ENCODE measurements at places on chromosomes 2 and 18.

DNA sequence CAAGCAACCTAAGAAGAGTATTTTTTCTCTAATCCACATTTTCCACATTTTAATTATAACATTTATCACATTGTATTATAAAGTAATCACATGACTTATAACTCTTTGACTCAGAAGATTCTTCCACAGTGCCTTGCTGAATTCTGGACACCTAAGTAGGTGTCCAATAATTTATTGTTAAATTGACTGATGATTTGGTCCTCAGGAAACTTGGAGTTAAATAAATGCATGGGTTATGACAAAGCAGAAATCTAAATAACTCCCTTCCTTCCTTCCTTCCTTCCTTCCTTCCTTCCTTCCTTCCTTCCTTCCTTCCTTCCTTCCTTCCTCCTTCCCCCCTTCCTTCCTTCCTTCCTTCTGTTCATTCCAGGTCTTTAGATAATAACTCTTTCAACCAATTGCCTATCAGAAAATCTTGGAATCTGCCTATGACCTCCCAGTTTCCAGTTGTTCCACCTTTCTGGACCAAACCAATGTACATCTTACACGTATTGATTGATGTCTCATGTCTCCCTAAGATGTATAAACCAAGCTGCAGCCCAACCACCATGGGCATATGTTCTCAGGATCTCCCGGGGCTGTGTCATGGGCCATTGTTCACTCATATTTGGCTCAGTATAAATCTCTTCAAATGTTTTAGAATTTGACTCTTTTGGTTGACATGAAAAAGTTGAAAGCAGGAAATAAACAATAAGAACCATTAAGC is 10.4 kb upstream of the KDSR start:
- no peak for DNase-seq

DNA sequence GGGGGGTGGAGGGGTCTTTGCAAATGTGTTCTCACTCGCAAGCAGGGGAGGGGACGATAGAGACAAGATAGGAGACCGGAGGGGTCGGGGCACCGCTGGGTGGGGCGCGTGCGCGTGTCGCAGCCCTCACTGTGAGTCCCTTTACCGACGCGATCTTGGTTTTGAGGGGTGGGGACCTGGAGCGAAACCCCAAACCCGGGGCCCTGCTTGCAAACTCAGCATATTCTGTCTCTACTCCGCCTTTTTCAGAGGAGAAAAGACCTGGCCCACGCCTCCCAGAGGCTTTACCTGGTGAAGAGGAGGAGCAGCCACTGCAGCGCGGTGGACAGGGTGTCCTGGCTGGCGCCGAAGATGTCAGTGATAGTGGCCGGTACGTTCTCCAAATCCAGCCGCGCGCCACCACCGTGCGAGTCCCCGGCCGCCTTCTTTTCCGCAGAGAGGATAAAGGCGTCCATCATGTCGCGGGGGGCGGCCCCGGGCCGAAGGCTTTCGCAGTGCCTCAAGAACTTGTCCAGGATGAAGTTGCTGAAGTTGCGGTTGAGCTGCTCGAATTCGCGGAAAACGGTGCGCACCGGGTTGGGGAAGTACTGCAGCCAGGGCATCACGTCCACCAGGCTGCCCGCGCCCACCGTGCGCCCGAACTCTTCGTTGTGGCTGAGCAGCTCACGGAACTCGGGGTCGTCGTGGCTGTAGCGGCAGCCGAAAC is 1.7 kb downstream of the CYP1B1 start:
- no peak for DNase-seq

DNA sequence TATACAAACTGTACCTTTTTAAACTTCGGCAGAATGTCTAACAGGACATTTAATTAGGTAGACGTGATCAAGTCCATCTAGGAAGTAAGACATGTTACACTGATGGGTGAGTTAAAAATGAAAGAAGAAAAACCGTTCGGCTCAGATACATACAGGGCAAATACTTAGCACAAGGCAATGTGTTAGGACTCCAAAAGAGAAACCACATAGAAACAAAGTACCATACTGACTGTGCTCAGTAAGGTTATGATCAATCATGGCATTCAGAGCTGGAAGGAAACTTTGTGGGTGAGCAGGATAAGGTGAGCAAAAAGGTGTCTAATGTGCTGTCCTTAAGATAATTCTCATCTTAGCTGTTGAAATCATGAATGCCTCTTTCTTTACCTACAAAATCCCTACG is 211.9 kb downstream of the STK39 start:
- DNase-seq: no peak

DNA sequence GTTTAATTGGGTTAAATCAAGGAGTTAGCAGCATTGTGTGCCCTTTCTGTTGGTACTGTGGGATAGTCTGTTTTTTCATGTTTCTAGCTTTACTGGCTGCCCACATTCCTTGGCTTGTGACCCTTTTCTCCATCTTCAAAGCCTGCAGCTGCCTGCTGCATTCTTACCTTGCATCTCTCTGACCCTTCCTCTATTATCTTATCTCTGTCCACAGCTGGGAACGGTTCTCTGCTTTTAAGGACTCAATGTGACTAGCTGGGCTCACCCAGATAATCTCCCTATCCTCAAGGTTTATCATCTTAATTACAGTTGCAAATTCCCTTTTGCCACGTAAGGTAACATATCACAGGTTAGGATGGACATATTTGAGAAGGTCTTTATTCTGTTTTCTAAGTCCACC is 199.7 kb downstream of the KCNS3 start:
- DNase-seq: no peak

- DNase-seq: no peak
Observed at GRCh38 chr18:78327643-78328042, 652.0 kb upstream of the SALL3 start.

GRCh38 chr2:187528042-187528441 is 26.2 kb downstream of the TFPI start:
- no peak for DNase-seq

DNA sequence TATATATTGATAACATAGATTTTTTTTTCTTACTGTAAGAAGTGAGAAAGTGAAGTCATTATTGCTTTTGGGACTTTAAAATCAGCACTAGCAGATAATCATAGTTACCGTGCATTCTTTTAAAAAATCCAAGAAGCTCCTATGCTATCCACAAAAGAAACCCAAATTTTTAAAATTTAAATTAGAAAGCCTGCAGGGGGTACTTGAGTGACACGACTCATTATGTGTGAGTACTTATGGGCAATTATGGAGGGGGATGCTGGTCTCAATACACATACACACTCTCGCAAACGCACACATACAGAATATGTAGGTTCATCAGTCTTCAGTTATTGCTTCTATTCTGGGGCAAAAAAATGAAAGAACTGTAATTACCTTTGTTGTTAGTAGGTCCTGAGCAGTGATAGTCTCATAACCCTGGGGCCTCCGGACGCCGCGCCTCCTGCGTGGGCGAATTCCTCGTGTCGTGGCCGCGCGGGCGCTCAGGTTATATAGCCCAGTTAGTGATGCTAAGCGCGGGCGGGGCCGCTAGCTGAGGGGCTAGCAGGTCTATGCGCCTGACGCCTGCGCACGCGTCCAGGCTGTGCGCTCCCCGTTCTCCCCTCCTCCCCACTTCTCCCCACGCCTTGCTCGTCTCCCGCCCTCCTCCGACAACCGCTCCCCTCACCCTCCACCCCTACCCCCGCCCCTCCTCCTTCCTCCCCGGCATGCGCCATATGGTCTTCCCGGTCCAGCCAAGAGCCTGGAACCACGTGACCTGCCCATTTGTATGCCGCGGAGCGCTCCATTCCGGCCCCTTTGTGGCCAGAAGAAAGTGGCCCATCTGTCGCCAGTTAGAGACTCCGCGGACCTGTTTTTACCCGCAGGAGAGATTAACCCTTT is at the start of gene NEUROD1:
Gene NEUROD1, minus strand, starts transcription at position 463 of the 882 bp plus-strand sequence. CDS start 1,657 bp downstream, outside the sequence.
- peak; percentile 34 for DNase-seq

GRCh38 chr2:61943251-61943650 is 37.8 kb downstream of the COMMD1 start:
- DNase-seq: no peak

DNA sequence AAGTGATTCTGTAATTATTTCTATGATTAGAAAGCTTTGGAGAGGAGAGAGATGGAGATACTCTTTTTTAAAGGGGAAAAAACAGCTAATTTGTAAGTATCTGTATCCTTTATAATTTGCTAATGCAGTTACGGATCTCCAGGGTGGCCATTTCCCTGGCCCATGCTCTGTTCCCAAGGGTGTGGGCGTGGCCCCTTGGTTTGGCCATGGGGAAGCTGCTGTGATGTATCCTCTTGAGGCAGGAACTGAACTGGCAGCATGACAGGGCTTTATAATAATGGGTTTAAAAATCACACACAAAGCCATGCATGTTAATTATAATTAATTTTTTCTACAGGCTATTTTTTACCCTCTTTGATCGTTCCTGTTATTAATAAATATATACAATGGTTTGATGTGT is 27.0 kb downstream of the TRAPPC12 start:
- DNase-seq: no peak

DNA sequence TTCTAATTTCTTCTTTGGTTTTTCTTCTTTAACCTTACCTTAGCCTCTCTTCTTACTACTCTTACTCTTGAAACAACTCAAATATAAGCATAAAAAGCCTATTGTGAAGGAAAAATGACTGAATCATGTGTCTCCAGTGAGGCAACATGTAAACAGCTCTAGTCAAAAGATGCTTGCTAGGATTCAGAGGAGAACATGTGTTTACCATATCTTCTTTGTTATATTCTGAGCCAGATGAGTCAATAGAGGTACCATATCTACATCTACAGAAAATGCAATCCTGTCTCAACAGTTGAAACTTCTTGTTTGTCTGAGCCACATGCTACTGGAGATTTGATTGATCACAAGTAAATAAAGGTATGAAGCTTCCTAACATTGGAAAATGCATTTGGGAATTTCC is 15.9 kb upstream of the FIGN start:
- DNase-seq: no peak

GRCh38 chr2:176078541-176079284 is 5.0 kb downstream of the EVX2 start:
- no peak for DNase-seq

DNA sequence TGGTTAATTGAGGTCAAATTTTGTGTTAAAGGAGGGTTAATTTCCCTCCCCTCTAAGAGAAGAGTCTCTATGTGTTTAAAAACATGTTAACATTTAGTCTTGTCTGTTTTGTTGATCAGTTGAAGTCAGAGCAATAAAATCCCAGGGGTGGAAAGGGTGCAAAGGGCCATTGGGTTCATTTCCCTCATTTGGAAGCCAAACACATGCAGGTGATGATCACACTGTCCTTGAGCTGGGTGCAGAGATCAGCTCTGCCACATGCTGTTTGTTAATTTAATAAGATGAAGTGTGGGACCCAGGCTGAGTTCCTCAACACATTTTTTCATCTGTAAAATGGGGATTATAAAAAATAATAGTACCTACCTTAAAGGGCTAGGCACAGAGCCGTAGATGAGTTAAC is 260.9 kb downstream of the LPIN1 start:
- DNase-seq: no peak

DNA sequence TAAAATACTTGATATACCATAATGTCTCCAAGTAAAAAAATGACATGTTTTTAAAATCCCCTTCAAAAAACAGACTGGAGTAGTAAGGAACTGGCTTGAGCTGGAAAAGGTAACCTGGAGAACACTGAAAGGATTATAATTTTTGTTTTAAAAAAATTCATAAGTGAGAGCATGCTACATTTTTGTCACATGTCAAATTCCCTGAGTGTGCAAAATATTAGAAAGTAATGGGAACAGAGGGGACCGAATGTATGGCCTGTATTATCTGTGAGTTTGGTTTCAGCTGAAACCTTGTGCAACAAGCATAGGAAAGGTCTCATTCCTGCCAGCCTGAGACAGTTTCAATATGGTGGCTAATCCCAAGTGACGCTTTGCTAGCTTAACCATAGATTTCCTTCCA is 202.5 kb downstream of the SLC39A10 start:
- no peak for DNase-seq

GRCh38 chr2:18047896-18048657 is 169.6 kb downstream of the KCNS3 start:
- no peak for DNase-seq

GRCh38 chr18:49098386-49098785 is 147.6 kb upstream of the SMAD7 start:
- DNase-seq: no peak

DNA sequence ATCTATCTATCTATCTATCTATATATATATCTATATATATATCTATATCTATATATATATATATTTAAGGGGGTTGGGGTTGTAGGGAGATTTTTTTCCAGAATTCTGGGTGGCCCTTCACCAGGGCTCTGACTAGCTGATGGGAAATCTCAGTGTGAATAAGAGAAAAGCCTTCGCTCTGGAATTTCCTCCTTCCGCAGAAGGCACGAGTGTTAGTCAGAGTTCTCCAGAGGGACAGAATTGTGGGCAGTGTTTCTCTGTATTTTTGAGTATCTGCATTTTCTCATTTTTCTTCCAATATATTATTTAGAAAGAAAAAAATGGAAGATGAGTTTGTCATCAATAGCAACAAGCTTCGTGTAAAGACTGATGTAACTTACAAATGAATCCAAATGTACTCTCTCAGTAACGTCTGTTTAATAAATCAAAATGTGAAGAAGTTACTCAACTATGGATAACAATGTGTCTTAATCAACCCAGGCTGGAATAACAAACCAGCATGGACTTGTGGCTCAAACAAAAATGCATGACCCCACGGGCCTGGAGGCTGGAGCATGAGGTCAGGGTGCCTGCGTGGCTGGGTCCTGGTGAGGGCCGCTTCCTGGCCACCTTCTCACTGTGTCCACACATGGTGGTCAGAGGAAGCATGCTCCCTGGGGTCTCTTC is 10.6 kb upstream of the SNTG2 start:
- no peak for DNase-seq

- DNase-seq: no peak
Observed at GRCh38 chr2:121565389-121566250, 34.9 kb downstream of the RNU4ATAC start.

- DNase-seq: no peak
Observed at GRCh38 chr2:127128445-127128904, 21.5 kb upstream of the BIN1 start.

DNA sequence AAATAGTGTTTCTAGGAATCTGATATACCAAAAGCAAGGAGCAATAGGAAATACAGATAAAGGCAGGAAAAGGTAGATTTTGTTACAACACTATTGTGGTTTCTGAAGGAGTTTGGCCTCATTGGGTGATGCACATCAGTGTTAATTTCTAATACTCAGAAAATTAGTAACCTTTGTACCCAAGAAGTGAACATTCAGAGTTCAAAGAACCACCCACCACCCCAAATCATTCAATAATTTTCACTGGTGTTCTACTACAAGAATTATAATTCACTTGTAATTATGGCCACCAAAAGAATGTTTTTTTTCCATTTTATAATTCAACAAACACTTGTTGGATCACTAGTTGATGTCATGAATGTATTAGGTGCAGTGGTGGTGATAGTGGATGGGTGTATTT is 183.3 kb downstream of the UBE2E3 start:
- no peak for DNase-seq

- no peak for DNase-seq
Observed at GRCh38 chr2:201883606-201884369, 77.5 kb downstream of the CDK15 start.
